ENCODE measurements at places on chromosomes 2 and 18.
A peak's percentile ranks its signal among the peaks of the same experiment; 100 is the strongest.

- no peaks in the 10 kb centered on the region for H3K36me3 ChIP-seq
- no peaks in the 10 kb centered on the region for H3K4me1 ChIP-seq
- H3K27ac ChIP-seq = no peak overlapping the region
- H3K4me3 ChIP-seq = no peak overlapping the region
These were observed 426.4 kb downstream of the MBD2 start for GRCh38 chr18:53797998-53798495.

DNA sequence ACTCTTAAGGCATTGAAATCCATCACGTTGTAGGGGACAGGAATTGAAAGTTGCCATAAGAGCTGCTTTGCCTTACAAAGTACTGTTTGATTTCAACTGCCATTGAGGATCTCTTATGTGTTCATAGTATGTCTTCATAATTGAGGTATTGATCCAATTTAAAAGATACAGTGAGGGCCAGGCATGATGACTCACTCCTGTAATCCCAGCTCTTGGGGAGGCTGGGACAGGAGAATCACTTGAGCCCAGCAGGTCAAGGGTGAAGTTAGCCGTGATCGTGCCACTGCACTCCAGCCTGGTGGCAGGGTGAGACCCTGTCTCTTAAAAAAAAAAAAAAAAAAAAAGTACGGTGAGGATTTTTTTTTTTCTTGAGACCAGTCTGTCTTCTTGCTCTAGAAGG, 91.7 kb upstream of the EML6 start:
- no peaks in the 10 kb centered on the region for H3K27me3 ChIP-seq
- peak overlapping the region; percentile 41 for H3K27ac ChIP-seq

GRCh38 chr18:41858761-41859555, 96.1 kb upstream of the PIK3C3 start:
- H3K27me3 ChIP-seq = no peaks in the 10 kb centered on the region
- DNase-seq = no peak
- no peak overlapping the region for H3K27ac ChIP-seq
- no peak overlapping the region for H3K4me3 ChIP-seq
- no peaks in the 10 kb centered on the region for H3K4me1 ChIP-seq

DNA sequence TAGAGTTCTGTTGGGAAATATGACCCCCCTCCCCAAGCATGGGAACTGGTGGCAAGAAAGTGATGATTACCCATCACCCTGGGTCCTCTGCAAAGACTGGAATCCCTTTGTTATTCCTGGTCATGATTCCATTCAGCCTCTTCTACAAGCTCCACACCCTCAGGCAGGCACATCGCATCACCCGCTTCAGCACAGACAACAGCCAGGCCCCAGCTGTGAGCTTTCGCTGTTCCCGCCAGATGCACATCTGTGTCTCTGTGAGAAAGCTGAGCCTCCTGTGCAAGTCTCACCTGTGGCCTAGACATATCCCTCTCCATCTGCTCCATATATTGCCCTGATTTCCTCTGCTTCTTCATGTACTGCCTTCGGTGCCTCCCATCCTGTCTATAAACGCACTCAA, 368.0 kb upstream of the RAB6C start:
- no peaks in the 10 kb centered on the region for H3K36me3 ChIP-seq
- no peaks in the 10 kb centered on the region for H3K4me1 ChIP-seq
- no peak overlapping the region for H3K27ac ChIP-seq

GRCh38 chr2:145329971-145330370, 810.1 kb upstream of the ZEB2 start:
- no peak overlapping the region for H3K4me3 ChIP-seq
- no peaks in the 10 kb centered on the region for H3K27me3 ChIP-seq
- DNase-seq = no peak
- no peak overlapping the region for H3K27ac ChIP-seq

DNA sequence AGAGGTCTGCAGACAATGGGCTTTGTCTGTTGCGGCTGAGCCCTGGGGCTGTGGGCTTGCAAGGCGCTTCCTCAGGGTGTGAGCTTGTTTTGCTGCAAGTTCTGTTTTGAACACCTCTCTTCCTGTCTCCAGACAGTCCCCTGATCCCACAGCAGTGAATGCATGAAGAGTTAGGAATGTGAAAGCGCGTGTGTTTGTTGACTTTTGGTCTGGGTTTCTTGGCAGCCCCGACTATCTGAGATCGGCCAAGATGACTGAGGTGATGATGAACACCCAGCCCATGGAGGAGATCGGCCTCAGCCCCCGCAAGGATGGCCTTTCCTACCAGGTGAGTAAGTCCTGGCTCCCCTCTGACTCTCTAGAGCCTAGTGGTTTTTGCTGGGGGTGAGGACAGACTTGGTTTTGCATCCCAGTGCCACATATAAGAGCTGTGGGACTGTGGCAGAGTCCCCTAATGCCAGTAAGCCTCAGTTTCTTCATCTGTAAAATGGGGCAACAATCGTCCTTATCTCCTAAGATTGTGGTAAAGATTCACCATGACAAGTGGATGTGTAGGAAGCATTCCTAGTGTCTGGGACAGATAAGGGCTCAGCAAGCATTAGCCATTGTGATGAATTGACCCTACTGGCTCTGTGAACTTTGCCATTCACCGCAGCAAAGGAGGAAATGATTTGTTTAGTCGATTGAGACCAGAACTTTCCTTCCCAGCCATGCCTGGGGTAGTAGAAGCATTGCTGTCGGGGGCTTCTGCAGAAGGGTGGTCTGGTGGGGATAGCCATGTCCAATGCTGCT, 3.0 kb downstream of the LBH start:
- H3K4me1 ChIP-seq = peaks cover 18% of the 10 kb centered on the region
- H3K36me3 ChIP-seq = no peaks in the 10 kb centered on the region
- peak; percentile 60 for DNase-seq

Data from uterus (tissue), 4 donors.